ENCODE measurements at places on chromosomes 5 and 9. TPM values are rescaled to one million over a fixed set of nuclear protein-coding genes. Genes with fewer than 3 reads are reported as not detected.

DNA sequence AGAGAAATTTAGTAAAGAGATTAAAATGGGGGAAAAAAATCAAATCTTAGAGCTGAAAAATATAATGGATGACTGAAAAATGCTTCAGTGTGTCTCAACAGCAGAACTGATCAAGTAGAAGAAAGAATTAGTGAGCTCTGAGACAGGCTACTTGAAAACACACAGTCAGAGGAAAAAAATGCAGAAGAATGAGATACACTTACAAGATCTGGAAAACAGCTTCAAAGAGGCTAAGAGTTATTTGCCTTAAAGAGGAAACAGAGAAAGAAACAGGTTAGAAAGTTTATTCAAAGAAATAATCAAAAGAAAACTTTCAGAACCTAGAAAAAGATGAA, 70.5 kb upstream of the OR2K2 start:
- DNase-seq: no peak

DNA sequence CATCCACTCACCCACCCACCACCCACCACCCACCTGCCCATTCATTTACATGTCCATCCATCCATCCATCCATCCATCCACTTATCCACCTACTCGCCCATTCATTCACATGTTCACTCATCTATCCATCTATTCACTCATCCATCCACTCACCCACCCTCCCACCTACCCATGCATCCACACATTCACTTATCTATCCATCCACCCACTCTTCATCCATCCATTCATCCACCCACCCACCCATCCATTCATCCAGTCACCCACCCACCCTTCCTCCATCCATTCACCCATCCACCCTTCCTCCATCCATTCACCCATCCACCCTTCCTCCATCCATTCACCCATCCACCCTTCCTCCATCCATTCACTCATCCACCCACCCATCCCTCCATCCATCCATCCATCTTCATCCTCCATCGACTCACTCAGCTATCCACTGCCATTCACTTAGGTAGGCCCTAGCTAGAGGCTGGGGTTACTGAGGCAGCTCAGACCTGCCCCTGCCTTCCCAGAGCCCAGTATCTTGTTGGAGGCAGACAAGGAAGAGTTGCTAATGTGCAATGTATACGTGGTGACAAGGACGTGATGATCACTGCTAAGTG, 12.7 kb downstream of the TSPAN17 start:
- no peak for DNase-seq

DNA sequence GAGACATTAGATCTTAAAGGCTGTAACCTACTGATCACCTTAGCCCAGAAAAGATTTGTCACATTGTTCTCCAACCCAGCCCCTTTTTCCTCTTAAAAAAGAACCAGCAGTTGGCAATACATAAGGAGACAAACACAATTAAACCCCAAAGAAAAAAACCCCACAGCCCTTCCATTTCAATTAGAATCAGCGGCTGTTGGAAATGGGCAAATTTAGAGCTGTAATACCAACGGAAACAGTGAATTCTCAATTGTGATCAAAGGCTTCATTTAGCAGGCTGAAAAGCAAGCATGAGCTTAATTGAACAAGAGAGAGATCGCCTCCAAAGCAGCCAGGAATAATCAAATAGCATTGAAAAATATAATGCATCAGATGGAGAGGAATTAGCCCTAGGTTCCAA, 153.6 kb downstream of the FAM114A2 start:
- DNase-seq: no peak

DNA sequence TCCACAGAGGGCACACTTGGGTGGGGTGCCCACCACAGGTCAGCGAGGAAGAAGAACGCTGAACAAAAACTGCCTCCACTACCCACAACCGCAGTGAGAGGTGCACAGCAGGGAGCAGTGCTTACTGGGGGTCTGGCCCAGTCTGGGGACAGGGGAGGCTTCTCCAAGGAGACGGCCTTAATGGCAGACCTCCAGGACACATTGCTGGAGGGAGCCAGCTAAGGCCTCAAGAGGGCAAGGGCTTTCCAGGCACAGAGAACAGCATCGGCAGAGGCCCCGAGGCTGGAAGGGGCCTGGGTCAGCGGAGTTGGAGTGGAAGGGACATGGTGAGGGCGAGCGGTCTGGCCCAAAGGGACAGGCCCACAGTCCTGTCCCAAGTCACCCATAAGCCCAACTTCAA, 8.3 kb upstream of the DPM2 start:
- DNase-seq: no peak

The EFNA5 gene
- total RNA-seq: 6.5 TPM

The PTGDS gene
- total RNA-seq: 10.8 TPM

The PAPPA gene
- total RNA-seq: 104 TPM

The LCNL1 gene
- total RNA-seq: 3.5 TPM

The SPTLC1 gene
- total RNA-seq: 110 TPM

The SHISAL2B gene
- not detected for total RNA-seq

All from fibroblast of villous mesenchyme (primary cell).